Kidney epithelial cell (primary cell): ENCODE measurements at places on chromosomes 3 and 15. TPM values are rescaled to one million over a fixed set of nuclear protein-coding genes. Genes with fewer than 3 reads are reported as not detected.

DNA sequence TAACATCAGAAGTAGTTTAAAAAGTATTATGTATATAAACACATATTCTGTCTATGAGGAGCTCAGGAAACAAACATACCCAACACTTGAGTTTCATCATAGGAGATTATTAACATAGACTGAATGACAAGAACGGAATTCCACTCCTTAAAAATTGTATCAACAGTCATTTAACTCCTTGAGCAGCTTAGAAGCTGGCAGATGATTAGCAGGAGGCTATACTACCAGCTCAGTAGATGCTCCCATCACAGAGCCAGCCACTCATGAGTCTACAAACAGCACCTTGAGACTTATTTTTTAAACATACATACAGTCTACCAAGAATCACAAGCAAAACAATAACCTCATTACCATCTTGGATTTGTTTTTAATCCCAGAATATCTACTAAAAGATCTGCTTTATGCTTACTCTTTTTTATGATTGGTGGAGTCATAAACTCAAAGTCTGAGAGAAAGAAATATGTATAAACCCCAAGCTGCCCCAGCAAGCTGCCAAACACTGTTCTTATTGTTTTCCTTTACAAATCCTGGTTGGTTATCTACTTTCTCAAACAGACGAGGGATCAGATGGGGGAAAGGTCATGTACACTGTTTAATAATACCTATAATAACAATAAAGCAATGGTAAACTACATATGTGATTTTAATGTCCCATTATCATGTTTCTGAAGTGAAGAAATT is 59.5 kb downstream of the CBLB start:
- no peak for DNase-seq

The LAMB2 gene
- total RNA-seq: 197 and 262 TPM in 2 replicates

The ARF4 gene
- 208 TPM in 2 replicates for total RNA-seq

The ADAMTS9 gene
- total RNA-seq: 211 and 217 TPM in 2 replicates

The GMNC gene
- total RNA-seq: 0.38 and 0.41 TPM in 2 replicates

The SMAD6 gene
- total RNA-seq: 8.3 and 9.0 TPM in 2 replicates

DNA sequence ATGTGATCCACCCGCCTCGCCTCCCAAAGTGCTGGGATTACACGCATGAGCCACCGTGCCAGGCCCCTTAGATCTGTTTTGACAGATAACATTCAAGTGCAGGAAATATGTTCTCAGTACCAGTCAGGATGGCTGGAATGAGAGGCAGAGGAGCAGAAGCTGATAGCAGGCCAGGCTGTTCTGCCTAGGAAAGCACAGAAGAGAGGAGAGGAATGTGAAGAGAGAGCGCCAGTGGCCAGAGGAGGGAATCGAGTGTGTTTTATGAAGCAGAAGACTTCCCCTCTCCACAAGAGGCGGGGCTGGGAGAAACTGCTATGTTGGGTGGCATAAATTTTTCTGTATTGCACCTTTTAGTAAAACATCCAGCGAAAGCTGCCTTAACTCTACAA is 32.0 kb upstream of the RYK start:
- no peak for DNase-seq

- DNase-seq: no peak
Observed at GRCh38 chr15:57544848-57545480, 46.7 kb upstream of the MYZAP start.

The TF gene
- total RNA-seq: under 0.01 TPM in 1 of 2 replicates, not detected in the other

- no peak for DNase-seq
Observed at GRCh38 chr3:36843065-36844051, 79.0 kb upstream of the DCLK3 start.

The IL17RE gene
- 2.8 and 3.6 TPM in 2 replicates for total RNA-seq

The RAD51 gene
- total RNA-seq: 1.3 and 2.7 TPM in 2 replicates
